Activated naive CD4-positive, alpha-beta T cell treated with anti-CD3 and anti-CD28 coated beads, Interleukin-2, amount 10 ng/mL, durations not matched to agents 5 hours and 36 hours (primary cell): ENCODE measurements at places on chromosomes 2 and 18. TPM values are rescaled to one million over a fixed set of nuclear protein-coding genes. Genes with fewer than 3 reads are reported as not detected.

SKOR2 gene
- total RNA-seq, result not detected

GPR35 gene
- 2.4 TPM for total RNA-seq

TUBA3E gene
- not detected for total RNA-seq

MTERF4 gene
- total RNA-seq, result 53.5 TPM

LHCGR gene
- total RNA-seq, result not detected
